ENCODE measurements at places on chromosomes 5 and 9. TPM values are rescaled to one million over a fixed set of nuclear protein-coding genes. Genes with fewer than 3 reads are reported as not detected.

Gene PCDHGB5
- total RNA-seq: 8.5 TPM

Gene PCDHA9
- 0.49 TPM for total RNA-seq

Gene STPG3
- total RNA-seq: not detected

Gene SVEP1
- 101 TPM for total RNA-seq

Gene TNFSF15
- total RNA-seq: 2.4 TPM

Gene SPRY4
- total RNA-seq: 1.3 TPM

Gene LCN1
- not detected for total RNA-seq

Gene LCN9
- total RNA-seq: not detected

Gene MVB12B
- total RNA-seq: 3.5 TPM

Gene ROPN1L
- not detected for total RNA-seq

Gene FAM169A
- 0.16 TPM for total RNA-seq

Gene GTF2H2
- total RNA-seq: 33.2 TPM

Gene GPR151
- not detected for total RNA-seq

Gene LPAR1
- 39.2 TPM for total RNA-seq
